Cardiac muscle cell (in vitro differentiated cells and primary cell): ENCODE measurements at places on chromosomes 16 and 17.

DNA sequence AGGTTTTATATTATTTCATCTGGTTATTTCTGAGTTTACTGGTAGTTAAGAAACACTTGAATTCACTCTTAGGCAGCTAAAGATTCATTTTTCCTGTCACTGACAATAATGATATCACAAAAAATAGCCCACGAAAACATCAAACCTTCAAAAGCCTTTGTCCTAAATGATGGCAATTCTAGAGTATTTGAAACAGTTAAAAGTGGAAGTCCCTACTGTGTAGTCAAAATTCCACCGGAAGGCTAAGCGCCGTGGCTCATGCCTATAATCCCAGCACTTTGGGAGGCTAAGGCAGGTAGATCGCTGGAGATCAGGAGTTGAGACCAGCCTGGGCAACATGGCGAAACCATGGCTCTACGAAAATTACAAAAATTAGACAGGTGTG lies 103.5 kb downstream of the HIC1 start:
- DNase-seq, result no peak

DNA sequence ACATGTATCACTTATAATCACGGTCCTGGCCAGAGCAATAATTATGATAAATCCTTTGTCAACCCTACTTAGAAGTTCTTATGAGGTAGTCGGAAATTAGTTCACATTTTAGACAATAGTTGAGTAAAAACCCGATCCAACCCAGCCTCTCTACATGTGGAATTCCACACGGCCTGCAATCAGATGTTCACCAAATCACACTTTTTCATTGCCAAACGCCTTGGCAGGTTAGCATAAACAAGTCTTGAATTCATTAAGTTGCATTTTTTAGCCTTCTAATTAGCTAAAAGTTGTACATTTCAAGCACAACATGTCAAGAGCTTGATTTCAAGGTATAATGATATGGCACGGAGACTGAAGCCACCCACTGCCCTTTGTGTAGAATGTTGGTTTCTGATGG lies 65.3 kb downstream of the FOXL1 start:
- DNase-seq, result no peak

- no peak for DNase-seq
Measured at GRCh38 chr17:67867591-67867990, 42.3 kb downstream of the BPTF start.

- peak; percentile 68 for DNase-seq
Measured at GRCh38 chr16:10616756-10617640, 36.6 kb upstream of the EMP2 start.

- DNase-seq, result no peak
Measured at GRCh38 chr17:63277629-63278028, 168.5 kb downstream of the CYB561 start.

GRCh38 chr17:51891936-51892335 lies 266.6 kb downstream of the CA10 start:
- no peak for DNase-seq

DNA sequence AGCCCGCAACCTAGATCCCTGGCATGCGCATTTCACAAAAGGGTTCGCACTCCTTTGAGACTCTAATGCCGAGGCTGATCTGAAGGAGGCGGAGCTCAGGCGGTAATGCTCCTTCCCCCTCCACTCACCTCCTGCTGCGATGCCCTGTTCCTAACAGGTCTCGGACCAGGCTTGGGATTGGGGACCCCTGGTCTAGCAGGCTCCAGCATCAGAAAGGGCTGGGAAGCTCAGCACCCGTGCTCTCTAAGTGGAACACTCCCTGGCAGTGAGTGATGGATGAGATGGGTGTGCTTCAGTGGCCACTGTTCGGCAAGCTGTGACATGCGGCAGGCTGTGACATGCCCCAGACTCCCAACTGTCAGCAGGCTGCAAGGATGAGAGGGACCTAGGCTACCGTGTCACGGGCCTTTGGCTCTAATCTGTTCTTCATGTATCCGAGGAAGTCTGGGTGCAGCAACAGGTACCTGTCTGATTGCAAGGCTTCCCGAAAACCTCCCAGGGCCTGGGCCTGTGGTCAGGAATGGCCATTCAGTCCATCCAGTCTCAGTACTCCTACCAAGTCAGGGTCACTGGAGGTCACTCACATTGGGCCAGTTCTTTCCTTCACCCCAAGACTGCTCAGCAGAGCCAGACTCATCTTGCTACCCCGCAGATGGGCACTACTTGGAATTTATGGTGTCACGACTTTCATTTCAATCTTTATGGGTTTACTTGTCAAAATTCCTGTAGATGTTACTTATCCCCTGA lies 1.3 kb upstream of the ST6GALNAC2 start:
- DNase-seq, result peak; percentile 59

GRCh38 chr16:89448656-89449055 lies 41.7 kb downstream of the ANKRD11 start:
- no peak for DNase-seq

DNA sequence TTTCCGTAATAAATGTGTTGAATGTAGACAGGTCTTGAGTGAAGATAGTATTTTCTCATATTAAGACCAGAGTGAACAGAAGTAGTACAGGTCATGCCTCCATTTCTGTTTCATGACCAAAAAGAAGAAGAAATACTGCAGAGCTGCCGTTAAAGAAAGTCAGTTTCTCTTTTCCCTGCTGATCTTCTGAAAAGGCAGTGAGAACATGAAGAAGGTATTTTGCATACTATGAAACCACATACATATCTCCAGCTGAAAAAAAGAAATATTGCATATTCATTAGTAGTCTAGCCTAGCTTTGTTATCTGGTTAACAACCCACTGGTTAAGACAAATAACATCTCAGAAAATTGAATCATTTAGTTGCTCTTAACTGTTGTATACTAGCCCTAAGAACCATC lies 138.4 kb downstream of the PHKB start:
- DNase-seq, result no peak

- no peak for DNase-seq
Measured at GRCh38 chr17:218432-219110, 37.1 kb upstream of the DOC2B start.

DNA sequence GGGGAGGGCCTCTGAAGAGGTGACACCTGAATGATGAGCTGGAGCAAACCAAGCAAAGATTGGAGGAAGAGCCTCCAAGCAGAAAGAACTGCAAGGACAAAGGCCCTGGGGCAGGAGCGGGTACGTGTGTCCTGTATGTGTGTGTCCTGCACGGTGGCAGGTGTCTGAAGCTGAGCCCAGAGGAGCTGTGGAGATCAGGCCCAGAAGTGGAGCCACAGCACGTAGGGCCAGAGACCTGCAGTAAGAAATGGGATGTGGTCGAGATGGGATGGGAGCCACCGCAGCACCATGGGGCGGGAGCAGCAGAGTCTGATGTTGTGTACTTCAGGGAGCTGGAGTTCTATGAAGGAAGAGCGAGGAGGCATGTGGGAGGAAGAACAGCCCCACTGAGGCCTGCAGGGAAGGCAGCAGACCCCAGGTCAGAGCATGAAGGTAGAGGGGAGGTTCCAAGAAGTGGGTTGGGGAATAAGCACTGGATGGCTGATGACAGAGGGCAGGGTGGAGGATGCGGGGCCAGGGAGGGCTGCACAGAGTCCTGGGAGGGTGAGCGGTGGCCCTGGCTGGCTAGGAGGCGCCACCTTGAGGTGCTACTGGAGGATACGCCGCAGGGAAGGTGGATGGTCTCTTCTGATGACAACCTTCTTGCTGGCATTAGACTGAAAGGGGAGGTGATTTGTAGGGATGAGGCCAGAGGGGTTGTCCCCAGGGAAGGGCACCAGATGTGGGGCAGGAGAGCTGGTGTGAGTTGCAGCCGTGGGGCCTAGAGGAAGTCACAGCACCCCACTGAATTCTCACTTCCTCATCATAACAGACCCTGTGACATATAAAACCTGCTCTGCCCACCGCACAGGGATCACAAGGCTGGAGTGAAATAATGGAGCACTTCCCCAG lies 10.6 kb upstream of the CETP start:
- DNase-seq, result peak; percentile 75

DNA sequence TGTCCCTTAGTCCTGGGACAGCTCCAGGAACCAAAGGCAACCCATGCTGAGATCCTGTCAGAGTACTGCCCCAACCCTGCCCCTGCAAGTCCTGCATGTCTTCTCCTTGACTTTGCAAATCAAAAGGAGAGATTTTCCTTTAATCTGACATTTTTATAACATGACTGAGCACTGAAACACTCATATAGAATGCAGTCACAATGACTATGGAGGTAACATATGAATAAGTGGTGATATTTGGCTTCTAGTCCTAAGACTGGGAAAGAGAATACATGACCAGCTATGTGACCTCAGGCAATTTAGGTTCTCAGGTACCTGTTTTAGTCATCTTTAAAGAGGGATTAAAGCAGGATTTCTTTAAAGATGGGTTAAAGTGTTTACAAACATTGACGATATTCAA lies 941.6 kb upstream of the CDH8 start:
- DNase-seq, result no peak

DNA sequence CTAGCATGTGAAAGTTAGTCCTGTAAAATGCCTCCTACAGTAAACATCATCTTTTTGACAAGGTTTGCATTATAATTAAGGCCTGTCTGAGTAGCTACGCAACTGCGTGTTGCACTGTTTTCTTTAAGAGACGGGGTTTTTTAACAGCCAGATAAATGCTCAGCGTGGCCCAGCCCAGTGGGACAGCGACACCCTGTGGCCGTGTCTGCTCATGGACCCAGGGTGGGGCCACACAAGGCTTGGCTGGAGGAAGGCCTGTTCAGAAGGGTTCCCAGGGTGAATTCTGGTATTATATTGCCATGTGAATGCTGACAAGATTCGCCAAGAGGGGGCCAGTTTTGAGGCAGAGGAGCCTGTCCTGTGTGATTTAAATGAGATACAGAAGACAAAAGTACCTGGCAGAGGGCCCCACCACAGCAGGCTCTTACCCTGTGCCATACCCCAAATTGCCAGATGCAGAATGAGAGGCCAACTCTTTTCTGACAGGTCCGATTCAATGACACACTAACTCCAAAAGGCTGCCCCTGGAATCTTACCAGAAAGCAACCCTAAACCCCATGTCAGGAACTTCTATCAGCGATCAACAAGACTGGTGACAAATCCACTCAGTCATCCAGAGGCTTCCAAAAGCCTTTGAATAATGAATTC lies 65.9 kb upstream of the IRX6 start:
- DNase-seq, result peak; percentile 60

- DNase-seq, result no peak
Measured at GRCh38 chr16:2450975-2451381, 8.9 kb upstream of the TEDC2 start.

DNA sequence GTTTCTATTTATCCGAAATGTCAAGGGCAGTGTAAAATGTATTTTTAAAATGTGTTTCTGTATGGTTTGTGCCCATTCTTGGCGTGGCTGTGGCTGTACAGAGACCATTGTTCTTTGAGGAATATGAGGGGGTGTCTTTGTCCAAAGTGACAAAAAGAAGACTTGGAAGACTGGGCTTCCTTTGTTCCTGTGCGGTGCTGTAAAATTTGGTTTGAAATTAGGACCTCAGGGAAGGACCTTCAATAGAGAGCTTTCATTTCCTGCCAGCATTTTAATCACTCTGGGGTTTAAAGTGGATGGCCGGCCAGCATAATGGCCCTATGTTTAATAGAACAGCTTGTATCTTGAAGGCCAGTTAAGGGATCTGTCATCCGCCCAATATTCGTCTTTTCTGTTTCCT lies 190.1 kb upstream of the TBX2 start:
- no peak for DNase-seq

DNA sequence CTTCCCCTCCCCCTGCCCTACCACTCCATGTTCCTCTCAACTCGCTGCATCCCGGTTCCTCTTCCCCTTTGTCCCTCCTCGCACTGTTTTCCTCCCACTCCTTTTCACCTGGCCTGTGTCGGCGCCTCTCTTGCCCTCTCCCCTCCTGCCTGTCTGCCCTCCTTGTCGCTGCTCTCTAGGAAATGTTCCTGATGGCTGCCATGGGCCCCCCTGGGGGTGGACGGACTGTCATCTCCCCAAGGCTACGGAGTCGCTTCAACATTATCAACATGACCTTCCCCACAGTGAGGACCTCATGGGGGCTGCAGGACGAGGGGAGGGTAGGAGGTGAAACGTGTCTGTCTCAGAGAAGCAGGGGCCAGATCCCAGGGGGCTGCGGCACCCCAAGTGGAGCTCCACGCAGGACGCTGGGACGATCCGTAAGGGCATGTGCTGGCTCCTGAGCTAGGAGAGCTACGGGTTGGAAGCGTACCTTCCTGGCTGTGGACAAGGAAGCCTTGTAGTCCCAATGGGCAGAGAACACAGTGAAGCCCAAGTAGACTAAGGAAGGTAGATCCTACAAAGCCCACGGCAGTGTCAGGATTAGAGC lies 39.8 kb upstream of the KDM6B start:
- no peak for DNase-seq

DNA sequence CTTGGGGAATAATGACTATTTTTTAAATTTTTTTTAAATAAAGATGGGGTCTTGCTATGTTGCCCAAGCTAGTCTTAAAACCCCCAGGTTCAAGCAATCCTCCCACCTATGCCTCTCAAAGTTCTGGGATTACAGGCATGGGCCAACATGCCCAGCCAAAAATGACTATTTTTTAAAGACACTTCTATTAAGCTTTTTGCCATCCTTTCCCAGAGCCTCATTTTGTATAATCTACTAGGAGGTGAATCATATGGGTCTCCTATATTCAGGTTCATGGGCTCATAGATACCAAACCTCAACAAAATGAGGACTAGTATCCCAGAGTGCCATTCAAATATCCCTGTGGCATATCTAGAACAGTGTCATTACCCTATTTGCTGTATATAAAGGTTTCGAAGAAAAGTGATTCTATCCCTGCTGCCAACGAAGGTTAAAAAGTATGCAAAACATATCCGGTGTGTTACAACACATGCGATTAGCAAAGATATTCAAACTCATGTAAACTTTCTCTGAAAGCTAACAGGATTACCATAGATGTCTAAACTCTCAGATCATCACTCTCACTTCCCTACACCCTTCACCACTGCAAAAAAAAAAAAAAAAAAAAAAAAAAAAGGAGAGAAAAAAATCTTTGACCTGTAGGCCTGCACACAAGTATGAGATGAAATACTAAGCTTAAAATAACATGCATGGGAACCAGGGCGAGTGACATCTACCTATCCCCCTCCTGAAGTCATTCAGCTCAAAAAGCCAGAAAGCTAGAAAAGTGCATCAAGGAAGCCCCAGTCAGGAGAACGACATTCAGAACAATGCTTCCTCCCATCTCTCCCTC lies 23.5 kb downstream of the XPO6 start:
- DNase-seq, result no peak

- peak; percentile 62 for DNase-seq
Measured at GRCh38 chr17:37273409-37274051, 102.3 kb upstream of the C17orf78 start.

- DNase-seq, result peak; percentile 40
Measured at GRCh38 chr16:82061861-82062525, 26.9 kb downstream of the HSD17B2 start.

DNA sequence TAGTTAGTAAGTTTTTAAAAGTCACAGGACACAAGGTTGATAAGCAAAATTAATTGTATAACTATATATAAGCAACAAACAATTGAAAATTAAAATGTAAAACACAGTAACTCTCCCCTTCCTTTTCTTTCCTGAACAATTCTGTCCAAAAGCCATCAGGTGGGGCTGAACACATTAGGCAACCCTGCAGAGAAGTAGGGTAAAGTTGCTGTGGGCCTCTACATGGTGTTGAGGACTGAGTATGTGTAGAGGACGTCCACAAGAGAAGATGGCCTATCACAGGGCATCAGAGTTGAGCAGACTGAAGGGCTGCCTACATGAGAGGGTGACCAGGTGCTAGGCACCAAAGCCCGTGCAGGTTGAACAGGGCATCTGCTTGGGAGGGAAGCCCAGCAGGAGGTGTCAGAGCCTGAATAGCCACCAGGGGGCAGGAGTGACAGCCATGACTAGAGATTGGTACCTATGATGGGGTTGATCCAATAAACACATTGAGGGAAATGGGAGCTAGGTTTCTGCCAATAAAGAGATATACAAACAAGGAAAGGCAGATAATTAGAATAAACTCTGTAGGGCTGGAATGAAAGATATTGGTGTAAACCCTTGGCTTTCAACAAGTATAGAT lies 415.1 kb downstream of the NPIPA8 start:
- no peak for DNase-seq
